ENCODE measurements at places on chromosomes 6 and 20.

DNA sequence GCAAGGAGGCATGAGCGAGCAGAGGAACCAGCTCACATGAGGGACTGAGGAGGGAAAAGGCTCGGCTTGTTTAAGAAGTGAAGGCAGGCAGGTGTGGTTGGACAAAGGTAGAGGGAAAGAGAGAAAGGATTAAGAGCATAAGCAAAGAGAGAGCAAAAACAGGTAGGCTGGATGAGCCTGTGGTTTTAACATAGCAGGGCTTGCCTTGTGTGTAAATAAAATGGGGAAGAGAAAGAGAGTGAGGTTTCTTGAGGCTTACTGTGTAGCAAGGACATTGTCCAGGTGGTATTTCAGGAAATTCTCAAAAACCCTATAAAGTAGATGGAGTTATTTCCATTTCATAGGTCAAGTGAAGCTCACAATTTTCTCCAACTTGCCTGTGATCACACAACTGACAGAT is 93.9 kb upstream of the HDAC2 start:
- no peak for DNase-seq

- DNase-seq, result no peak
Measured at GRCh38 chr6:32216998-32217397, 6.9 kb downstream of the NOTCH4 start.

- no peak for DNase-seq
Measured at GRCh38 chr6:41671376-41671775, 33.1 kb downstream of the MDFI start.

- DNase-seq, result no peak
Measured at GRCh38 chr20:14114065-14114704, 118.9 kb downstream of the MACROD2 start.

DNA sequence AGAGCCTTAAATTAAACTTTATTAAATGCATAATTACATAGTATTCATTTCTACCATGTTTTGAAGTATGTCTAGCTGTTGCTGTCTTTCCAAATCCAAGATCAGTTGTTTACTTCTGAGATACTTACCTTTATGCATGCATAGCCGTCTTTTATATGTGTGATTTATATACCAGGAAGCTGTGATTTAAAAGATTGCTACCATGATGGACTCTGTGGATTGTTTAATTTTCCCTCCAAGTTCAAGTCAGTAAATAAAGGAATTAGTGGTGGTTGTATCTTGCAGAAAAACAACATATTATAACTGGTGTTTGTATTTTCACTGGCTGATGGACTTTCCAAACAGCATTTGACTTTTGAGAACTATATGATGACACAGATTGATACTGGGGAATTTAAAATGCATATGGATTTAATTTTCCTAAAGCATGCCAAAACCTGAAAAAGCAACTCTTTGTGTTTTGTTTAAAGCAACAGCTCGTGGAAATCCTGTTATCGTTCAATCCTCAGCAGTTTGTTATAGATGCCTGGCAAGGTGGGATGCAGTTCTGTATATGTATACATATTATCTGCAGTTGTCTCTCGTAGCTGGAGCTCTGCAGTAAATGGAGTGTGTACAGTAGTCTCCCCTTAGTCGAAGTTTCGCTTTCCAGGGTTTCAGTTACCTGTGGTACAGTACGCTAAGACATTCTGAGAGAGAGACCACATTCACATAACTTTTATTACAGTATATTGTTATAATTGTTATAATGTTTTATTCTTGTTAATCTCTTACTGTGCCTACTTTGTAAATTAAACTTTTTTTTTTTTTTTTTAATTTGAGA is 77.1 kb downstream of the CBFA2T2 start:
- DNase-seq, result no peak

DNA sequence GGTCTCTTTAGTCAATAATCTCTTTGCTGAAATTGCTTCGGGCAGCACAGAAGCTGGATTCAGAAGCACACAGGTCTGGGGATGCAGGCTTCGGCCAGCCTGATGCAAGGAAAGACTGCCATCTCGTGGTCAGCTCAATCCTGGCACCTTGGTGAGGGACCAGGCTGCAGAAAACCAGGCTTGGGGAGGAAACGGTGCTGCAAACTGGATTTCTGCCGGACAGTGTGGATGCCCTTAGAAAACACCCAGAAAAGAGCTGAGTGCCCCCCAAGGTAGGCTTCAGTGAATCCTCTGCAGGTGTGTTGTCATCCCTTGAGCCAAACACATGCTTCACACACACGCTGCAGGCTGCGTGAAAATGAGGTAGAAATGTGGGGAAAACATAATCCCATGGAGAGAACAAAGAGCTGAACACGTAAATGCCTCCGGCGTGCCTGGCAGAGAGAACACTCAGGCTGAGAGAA is 89.8 kb upstream of the PAX1 start:
- DNase-seq, result peak; percentile 43

DNA sequence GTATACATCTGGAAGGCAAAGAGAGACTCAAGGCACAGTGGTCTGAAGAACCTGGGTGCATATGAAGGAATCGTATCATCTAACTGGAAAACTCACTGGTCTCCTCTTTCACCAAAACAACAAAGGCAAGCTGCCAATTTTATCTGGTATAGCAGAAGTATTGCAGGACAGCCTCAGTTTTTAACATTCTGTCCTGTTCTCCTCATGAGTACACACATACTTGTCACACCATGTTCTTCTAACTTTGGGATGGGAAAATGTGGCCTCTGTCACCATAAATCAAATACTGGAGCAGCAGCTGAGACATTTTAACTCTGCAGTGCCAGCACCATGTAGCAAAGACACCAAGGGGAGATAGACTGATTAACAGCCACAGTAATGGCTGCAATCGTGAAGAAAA is 199.1 kb upstream of the CNR1 start:
- DNase-seq, result no peak

- peak; percentile 4 for DNase-seq
Measured at GRCh38 chr6:36028088-36028876, 674 bp downstream of the MAPK14 start.

DNA sequence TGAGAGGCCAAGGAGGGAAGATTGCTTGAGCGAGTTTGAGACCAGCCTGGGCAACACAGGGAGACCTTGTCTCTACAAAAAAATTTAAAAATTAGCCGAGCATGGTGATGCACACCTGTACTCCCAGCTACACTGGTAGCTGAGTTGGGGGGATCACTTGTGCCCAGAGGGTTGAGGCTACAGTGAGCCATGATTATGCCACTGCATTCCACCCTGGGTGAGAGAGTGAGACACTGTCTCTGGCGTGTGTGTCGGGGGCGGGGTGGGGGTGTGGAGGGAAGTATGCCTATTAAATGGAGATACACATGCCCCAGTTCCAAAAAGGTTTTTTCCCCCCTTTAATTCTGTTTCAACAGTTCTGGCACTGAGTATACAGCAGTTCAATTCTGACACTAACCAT is 223.2 kb downstream of the TBC1D7 start:
- no peak for DNase-seq

DNA sequence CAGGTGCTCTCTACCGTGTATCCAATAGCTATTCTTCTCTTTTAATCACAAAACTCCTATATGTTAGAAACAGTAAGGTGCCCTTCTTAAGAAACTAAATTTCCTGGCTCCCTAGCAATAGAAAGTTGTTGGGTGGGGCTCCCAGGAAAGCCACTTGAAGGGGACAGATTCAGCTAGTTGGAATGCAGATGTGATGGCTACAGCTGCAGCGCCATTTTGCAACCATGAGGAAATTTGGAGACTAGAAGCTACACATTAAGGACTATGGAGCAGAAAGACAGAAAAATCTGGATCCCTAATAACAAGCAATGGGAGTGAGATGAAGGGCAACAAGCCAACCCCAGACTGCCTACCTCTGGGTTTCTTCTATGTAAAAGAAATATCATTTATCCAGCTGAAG is 108.8 kb upstream of the AFDN start:
- DNase-seq, result no peak

DNA sequence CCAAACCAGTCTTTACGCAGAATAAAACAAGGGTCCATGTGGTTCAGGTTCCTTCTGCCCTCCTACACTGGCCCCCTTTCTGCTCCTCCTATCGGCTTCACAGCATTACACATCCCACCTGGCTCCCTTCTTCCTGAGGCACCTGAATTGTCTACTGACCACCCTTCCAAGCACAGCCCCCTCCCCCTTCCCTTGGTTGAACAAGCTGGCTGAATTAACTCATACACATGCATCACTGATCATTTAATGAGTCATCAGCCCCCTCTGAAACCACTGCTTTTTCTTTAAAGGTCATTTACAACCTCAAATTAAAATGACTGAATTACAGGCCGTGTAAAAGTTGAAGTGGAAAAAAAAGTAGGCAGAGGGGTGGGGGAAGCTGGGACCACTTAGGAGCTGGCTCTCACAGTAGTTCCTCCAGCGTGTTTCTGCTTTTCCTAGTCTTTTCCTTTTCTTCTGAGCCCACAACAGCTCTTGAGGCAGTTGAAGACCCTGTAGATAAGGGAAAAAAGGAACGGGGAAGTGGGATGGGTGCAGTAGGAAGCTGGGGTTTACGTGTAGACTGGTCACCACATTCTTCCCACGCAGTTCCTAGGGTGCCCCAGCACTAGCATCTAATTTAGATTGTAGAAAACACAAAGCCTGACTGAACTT is 67.6 kb downstream of the FYN start:
- DNase-seq, result peak; percentile 62

GRCh38 chr20:2203436-2203835 is 92.4 kb upstream of the TGM3 start:
- DNase-seq, result no peak

Measured in HFFc6 (cell line).